Activated naive CD4-positive, alpha-beta T cell treated with Interleukin-2 at 50 U/mL for 16 hours (primary cell): ENCODE measurements at places on chromosomes 3 and 15.

GRCh38 chr3:150286390-150287147 lies 121.5 kb upstream of the TSC22D2 start:
- no peak for DNase-seq

DNA sequence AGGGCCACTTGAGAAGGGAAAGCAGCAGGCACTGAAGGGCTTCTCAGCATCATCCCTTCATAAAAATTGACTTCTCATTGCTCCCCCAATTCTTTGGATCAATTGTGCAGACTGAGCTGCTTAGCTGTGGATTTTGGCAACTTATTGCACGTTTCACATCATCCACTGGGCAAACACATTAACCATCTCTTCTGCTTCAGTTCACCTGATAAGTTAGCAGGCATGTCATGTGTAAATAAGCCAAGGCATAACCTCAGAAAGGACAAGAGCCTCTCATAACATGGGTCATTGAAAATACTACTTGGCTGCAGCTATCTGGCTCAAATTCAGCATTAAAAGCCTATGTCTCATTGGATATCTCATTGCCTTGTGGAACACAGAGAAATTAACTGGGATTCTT lies 366.5 kb downstream of the LRRC3B start:
- DNase-seq, result no peak

DNA sequence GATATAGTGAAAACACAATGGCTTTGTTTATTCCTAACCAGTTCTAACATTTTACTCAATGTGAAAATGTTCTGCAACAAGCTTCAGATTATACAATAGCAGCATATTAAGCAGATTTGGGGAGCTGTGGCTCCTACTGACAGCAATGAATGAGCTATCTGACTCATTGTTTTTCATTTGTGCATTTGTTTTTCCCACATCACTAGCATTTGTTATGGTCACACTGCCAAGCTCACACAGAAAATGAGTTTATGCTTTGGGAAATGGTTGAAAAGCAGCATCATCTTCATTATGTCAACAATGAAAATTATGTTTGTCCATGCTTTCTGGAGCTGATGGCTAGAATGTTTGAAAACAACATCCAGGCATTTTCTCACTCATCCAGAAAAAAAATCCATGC lies 53.5 kb downstream of the ZPLD1 start:
- no peak for DNase-seq

DNA sequence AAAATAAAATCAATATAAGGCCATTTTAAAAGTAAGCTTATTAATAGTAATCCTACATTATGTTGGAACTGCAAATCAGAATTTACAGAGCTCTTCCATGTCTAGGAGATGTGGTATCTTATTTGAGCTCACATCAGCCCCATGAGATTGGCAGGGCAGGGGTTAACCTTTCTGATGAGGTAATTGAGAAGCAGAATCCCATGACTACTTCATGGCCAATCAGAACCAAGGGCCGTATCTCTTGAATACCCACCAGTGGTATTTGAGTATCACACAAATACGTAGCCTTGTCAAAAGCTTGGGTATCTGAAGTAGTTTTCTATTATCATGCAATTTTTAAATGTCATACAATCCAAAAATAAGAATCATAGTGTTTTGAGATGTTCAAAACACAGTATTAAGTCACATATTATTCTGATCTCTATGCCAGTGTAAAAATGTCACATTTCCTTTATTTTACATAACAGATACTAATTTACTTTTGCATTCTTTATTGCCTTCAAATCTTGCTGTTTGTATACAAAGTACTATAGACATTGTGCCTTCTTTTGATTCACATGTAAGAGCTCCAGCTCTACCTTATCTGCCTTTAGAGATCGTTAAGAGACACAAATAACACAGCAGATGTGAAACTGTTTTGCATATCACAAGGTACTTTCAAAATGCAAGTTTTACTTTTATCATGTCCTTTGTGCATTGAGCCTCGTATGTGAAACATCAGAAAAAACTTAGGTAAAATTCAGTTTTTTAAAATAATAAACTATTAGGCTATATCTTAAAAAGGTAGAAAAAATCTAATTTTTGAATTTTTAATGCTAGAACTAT lies 251.7 kb upstream of the GOLGA6L4 start:
- no peak for DNase-seq
